ENCODE measurements at places on chromosomes 7 and 10.

DNA sequence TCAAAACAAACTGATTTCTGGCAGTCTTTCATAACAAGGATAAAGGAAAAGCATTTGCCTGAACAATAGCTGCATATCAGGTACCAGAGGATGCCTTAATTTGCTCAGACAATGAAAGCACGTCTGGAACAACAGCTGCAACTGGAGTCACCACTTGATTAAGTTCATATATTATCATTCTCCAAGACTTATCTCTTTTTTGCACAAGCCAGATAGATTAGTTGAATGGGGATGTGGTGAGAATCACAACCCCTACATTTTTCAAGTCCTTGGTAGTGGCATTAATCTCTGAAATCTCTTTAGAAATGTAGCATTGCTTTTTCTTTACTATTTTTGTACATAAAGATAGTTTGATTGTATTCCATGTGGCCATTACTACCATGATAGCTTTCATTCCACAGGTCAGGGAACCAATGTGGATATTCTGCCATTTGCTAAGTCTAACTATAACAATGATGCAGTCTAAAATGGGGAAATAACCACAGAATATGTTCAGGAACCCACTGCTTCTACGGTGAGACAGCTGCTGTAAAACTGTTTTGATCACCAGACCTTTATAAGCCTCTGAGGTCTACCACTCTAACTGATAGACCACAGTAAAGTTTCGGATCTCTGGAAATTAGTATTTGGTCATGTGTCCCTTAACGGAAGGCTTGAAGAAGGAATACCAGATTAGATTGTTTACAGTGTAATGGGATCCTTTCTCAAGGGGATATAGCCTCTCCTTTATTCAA is 1176.2 kb downstream of the DNAJB9 start:
- DNase-seq = no peak

DNA sequence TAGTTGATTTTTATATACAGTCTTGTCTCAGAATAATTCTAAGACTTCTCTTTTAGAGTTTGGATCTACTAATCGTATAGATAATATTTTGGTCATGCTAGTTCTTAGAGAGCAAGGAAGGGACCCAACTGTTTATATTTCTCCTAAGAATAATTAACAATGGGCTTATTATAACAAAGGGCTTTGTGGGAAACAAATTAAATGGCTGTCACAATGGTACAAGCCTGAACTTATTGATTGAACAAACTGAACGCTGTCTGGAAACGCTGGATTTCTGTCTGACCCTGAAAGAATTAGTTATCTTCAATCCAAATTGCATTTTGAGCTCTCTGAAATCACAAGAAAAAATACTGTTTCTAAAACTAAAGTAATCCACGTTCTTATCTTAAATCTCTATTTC is 56.8 kb downstream of the CSTF2T start:
- DNase-seq = peak; percentile 52

DNA sequence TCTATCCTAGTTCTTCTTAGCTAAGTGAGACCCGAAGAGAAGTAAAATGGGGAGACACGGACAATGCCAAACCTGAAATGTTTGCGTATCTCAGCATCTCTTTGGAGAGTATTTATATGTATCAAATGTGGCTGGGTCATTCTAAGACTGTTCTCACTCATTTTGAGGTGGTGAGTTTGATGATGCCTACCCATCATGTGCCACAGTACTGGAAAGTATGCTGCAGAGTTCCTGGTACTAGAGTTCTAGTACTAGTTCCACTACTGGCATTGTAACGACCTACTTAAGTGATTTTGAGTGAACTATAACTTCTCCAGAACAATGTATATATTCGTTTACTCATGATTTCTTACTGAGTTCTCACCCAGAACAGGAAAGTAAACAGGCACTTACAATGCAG is 41.9 kb downstream of the ARMC3 start:
- no peak for DNase-seq

DNA sequence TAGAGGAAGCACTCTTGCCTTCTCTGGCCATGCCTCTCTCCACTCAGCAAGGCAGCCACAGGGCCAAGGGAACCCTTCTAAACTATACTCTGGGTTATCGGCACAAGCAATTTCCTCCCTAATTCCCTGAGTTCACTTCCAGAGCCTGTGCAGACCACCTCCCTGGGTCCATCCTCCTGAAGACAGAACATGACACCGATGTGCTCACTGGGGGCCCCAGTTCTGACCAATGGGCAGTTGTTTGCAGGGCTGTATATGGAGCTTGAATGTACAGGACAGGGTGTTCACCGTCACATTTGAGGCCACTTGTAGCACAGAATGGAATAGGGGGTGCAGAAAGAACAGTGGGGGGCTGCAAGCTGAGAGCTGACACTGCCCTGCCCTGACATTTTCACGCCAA is 77.7 kb downstream of the TFEC start:
- DNase-seq = no peak
